Activated naive CD4-positive, alpha-beta T cell treated with anti-CD3 and anti-CD28 coated beads for 36 hours (primary cell): ENCODE measurements at places on chromosomes 7 and 10.
A peak's percentile ranks its signal among the peaks of the same experiment; 100 is the strongest.

GRCh38 chr7:117393781-117394180 is 33.5 kb downstream of the ASZ1 start:
- H3K27ac ChIP-seq = no peak overlapping the region
- H3K4me3 ChIP-seq = no peak overlapping the region
- H3K27me3 ChIP-seq = peaks cover 2% of the 10 kb centered on the region
- DNase-seq = no peak
- H3K36me3 ChIP-seq = no peaks in the 10 kb centered on the region
- no peaks in the 10 kb centered on the region for H3K4me1 ChIP-seq

DNA sequence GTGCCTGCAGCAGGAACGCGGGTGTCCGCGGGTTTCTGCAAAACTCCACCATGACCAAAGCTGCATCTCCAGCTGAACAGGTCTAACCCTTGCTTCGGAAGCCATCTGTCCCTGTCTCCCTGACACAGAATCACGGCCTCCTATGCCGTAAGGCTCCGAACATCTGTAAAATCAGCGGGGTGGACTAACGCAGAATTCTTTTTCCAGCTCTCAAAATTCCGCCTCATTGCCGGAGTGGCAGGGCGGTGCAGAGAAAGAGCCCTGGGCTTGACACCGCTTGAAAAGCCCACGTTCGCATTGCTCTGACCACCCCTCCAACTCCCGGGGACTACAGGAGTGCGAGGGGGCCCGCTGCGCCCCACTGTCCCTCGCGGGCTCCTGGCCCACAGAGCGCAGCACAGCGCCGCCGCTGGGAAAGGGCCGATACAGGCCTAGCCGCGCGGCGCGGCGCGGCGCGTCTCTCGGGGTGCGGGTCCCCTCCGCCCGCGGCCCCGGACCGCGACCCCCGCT is 409 bp downstream of the DNMBP start:
- H3K4me3 ChIP-seq = peak overlapping the region; percentile 78
- H3K27ac ChIP-seq = no peak overlapping the region
- DNase-seq = peak; percentile 5
- peaks cover 7% of the 10 kb centered on the region for H3K27me3 ChIP-seq
- peaks cover 39% of the 10 kb centered on the region for H3K4me1 ChIP-seq
- H3K36me3 ChIP-seq = no peaks in the 10 kb centered on the region

GRCh38 chr10:59607970-59608369 is 101.7 kb downstream of the SLC16A9 start:
- no peak overlapping the region for H3K27ac ChIP-seq
- no peak for DNase-seq
- H3K4me1 ChIP-seq = no peaks in the 10 kb centered on the region
- H3K4me3 ChIP-seq = no peak overlapping the region

DNA sequence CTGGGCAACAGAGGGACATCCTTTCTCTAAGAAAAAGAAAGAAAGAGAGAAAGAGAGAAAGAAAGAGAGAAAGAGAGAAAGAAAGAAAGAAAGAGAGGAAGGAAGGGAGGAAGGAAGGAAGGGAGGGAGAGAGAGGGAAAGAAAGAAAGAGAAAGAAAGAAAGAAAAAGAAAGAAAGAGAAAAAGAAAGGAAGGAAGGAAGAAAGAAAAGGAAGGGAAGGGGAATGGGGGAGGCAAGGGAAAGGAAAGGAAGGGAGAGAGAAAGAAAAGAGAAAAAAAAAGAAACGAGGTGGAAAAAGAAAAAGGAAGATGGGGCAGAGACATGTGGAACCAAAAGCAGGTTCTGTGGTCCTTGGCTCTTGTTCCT is 82.9 kb upstream of the SMNDC1 start:
- peak overlapping the region; percentile 40 for H3K4me3 ChIP-seq
- peak overlapping the region; percentile 84 for H3K27ac ChIP-seq
- no peaks in the 10 kb centered on the region for H3K36me3 ChIP-seq
- H3K27me3 ChIP-seq = no peaks in the 10 kb centered on the region
- DNase-seq = no peak

GRCh38 chr10:128873411-128874054 is 593.5 kb upstream of the MGMT start:
- H3K27ac ChIP-seq = no peak overlapping the region
- no peak for DNase-seq
- no peaks in the 10 kb centered on the region for H3K4me1 ChIP-seq
- no peak overlapping the region for H3K4me3 ChIP-seq

- no peaks in the 10 kb centered on the region for H3K36me3 ChIP-seq
- H3K27me3 ChIP-seq = no peaks in the 10 kb centered on the region
- H3K27ac ChIP-seq = no peak overlapping the region
- no peak for DNase-seq
- H3K4me3 ChIP-seq = no peak overlapping the region
Measured at GRCh38 chr7:123977081-123977480, 52.0 kb downstream of the SPAM1 start.

- H3K4me1 ChIP-seq = peaks cover 16% of the 10 kb centered on the region
- peak overlapping the region; percentile 58 for H3K4me3 ChIP-seq
- peaks cover 49% of the 10 kb centered on the region for H3K27me3 ChIP-seq
- no peak overlapping the region for H3K27ac ChIP-seq
- peak; percentile 50 for DNase-seq
- H3K36me3 ChIP-seq = no peaks in the 10 kb centered on the region
Measured at GRCh38 chr10:103493916-103494877, 692 bp downstream of the NEURL1 start.

GRCh38 chr7:85336086-85336485 is 149.2 kb upstream of the SEMA3D start:
- no peak overlapping the region for H3K27ac ChIP-seq
- no peaks in the 10 kb centered on the region for H3K36me3 ChIP-seq
- H3K27me3 ChIP-seq = no peaks in the 10 kb centered on the region
- DNase-seq = no peak

- H3K36me3 ChIP-seq = no peaks in the 10 kb centered on the region
- no peak overlapping the region for H3K4me3 ChIP-seq
- no peak overlapping the region for H3K27ac ChIP-seq
Measured at GRCh38 chr10:86346799-86347665, 19.6 kb downstream of the GRID1 start.

DNA sequence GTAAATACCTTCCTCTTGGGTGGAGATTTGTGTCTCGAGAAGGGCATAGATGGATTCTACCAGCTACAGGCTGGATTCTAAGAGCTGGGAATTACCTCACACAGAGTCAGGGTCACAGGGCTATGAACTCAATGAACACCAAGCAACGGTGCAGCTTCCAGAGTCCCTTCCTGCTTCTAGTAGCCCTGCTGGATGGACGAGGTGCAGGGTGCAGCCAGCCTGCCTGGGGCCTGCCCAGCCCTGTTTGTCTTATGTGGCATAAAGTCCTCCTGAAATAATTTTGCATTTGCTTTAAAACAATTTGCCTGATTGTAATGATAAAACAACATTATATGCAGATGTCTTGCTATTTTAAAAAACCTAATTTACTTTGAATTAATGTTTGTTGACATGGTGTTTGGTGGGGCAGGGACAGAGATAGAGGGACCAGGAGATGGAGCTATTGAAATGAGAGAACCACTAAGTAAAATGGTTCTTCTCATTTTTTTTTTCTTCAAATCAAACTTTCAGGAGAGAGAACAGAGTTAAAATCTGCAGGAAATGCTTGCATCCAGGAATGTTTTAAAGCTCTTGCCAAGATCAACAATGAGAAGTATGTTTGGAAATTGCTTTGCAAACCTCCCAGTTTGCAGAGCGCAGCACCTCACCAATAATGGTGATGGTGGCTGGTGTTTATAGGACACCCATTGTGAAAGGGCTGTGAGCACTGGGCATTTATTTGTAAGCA is 305.4 kb upstream of the PODXL start:
- H3K27ac ChIP-seq = no peak overlapping the region
- H3K4me1 ChIP-seq = no peaks in the 10 kb centered on the region
- no peak overlapping the region for H3K4me3 ChIP-seq
- H3K27me3 ChIP-seq = peaks cover 5% of the 10 kb centered on the region
- no peak for DNase-seq

GRCh38 chr10:105585753-105586152 is 944.7 kb downstream of the SORCS3 start:
- H3K4me3 ChIP-seq = no peak overlapping the region
- no peaks in the 10 kb centered on the region for H3K27me3 ChIP-seq
- no peaks in the 10 kb centered on the region for H3K36me3 ChIP-seq
- no peak overlapping the region for H3K27ac ChIP-seq

DNA sequence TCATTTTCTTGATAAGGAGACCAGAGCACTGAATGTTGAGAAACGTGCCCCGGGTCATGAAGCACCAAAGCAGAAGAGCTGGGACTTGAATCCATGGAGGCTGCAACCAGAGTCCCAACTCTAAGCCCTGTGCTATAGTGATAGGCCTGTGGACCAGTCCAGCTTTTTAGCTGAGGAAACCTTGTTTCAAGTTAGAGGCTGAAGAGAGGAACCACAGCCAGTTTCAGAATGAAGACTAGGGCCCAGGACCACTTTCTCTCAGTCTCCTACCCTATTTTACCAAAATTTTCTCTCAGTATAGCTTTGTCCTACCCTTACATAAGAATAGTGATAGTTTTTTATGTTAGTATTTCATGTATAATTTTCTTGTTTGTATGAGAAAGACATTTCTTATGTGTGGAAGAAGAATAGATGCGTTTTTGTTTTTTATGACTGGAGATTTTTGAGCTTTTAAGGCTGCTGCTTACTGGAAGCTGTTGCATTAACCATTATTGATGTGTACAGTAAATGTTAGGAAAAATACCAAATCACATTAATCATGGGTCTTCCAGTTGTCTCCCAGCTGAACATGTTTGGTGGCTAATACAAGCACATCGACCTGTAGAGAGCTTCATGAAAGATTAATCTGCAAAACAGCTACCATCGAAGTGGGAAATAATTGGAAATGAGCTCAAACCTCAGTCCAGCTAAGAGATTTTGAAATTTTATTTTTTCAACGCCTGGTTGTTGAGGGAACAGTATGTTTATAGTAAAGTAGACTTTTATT is 45.0 kb upstream of the CSTF2T start:
- no peak overlapping the region for H3K4me3 ChIP-seq
- H3K4me1 ChIP-seq = no peaks in the 10 kb centered on the region
- DNase-seq = no peak
- H3K27ac ChIP-seq = no peak overlapping the region
- H3K27me3 ChIP-seq = no peaks in the 10 kb centered on the region

GRCh38 chr10:121121462-121121861 is 270.3 kb downstream of the WDR11 start:
- no peaks in the 10 kb centered on the region for H3K36me3 ChIP-seq
- H3K4me3 ChIP-seq = no peak overlapping the region
- H3K27ac ChIP-seq = no peak overlapping the region
- DNase-seq = no peak

GRCh38 chr10:129288999-129289584 is 177.9 kb upstream of the MGMT start:
- H3K4me1 ChIP-seq = no peaks in the 10 kb centered on the region
- no peak for DNase-seq
- no peaks in the 10 kb centered on the region for H3K36me3 ChIP-seq
- no peaks in the 10 kb centered on the region for H3K27me3 ChIP-seq
- H3K4me3 ChIP-seq = no peak overlapping the region
- H3K27ac ChIP-seq = no peak overlapping the region

GRCh38 chr7:118731854-118732253 is 507.4 kb downstream of the ANKRD7 start:
- no peaks in the 10 kb centered on the region for H3K4me1 ChIP-seq
- H3K27ac ChIP-seq = no peak overlapping the region
- no peak for DNase-seq
- no peaks in the 10 kb centered on the region for H3K27me3 ChIP-seq

DNA sequence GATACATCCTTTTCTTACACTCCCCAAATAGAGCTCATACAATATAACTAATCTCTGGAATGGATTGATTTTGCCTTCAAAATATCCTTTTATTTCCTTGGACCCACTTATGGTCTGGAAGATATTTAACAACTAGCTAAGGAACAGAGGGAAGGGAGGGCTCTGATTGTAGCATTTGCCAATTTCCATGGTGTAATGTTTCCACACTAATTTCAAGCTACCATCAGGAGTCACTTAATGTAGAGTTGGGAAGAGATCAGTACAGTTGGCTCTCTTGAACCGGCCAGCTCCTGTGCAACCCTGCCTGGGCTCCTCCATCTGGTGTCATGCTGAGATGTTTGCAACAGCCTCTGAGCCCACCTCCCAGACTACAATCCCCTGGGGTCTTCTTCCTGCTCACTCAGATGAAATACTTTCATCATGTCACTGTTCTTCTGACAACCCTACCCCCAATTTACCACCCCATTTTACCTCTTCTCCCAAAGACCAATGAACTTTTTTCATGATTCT is 8.0 kb upstream of the IL6 start:
- peaks cover 6% of the 10 kb centered on the region for H3K4me1 ChIP-seq
- H3K36me3 ChIP-seq = no peaks in the 10 kb centered on the region
- no peak for DNase-seq
- H3K27ac ChIP-seq = no peak overlapping the region
- H3K4me3 ChIP-seq = no peak overlapping the region

DNA sequence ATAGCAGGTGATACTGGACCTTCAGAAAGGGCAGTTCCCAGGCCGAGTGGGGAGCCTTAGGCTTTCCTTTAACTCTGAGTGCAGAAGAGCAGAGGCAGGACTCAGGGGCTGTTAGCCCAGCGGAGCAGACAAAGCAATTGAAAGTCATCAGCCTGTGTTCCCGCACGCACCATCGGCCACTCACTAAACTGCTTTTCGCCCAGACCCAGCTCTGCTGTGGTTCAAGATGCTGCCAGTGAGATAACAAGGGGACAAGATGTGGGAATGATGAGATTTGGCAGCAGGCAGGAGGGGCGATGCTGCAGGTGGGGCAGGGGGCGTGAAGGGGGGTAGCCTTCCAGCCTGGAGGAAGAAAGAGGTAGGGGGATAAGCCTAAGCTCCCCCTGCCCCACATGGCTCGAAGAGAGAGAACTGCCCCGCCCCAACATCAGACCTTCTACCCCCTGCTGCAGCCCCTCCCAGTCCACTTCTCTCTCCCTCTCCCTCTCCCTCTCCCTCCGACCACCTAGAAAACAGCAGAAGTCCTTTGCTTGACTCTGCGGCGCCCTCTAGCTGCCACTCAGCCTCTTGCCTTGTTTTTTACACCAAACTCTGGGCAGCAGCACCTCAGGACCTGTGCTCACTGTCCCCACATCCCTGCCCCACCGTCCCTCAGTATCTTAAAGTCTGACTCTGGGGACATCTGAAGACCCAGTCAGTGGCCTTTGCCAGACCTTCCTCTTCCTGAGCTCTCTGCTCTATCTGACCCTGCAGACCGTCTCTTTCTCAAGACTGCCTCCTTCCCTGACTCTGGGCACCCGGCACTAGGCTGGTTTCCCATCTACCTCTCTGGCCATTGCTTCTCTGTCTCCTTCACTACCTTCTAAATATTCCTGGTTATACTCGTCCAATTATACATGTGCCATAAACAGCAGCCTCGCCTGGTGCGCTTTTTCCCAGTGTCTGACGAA is 110.5 kb downstream of the C10orf105 start:
- peak; percentile 84 for DNase-seq
- H3K4me3 ChIP-seq = no peak overlapping the region
- no peaks in the 10 kb centered on the region for H3K4me1 ChIP-seq
- no peaks in the 10 kb centered on the region for H3K36me3 ChIP-seq
- H3K27me3 ChIP-seq = no peaks in the 10 kb centered on the region

GRCh38 chr7:63117-63480 is 129.3 kb upstream of the FAM20C start:
- no peak overlapping the region for H3K4me3 ChIP-seq
- H3K27ac ChIP-seq = no peak overlapping the region
- peaks cover 2% of the 10 kb centered on the region for H3K4me1 ChIP-seq
- DNase-seq = no peak
- H3K36me3 ChIP-seq = no peaks in the 10 kb centered on the region
